ENCODE measurements at places on chromosomes 4 and X.

DNA sequence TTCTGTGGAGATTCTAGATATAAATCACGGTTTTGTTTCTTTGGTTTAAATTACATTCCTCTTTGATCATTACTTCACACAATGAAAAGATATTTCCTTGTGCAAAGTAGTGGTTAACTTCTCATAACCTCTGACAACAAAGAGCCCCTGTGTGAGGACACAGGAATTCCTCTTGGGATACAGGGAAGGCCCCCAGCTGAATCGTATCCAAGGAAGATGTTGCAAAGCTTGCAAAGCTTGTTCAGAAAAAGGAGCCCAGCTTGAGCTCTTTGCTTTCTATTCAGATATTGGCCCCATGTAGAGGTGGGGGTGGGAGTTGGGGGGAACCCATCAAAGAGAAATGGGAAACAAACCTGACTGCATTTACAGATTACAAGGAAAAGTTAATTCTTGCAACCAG lies 145.7 kb downstream of the RELL1 start:
- DNase-seq: no peak

DNA sequence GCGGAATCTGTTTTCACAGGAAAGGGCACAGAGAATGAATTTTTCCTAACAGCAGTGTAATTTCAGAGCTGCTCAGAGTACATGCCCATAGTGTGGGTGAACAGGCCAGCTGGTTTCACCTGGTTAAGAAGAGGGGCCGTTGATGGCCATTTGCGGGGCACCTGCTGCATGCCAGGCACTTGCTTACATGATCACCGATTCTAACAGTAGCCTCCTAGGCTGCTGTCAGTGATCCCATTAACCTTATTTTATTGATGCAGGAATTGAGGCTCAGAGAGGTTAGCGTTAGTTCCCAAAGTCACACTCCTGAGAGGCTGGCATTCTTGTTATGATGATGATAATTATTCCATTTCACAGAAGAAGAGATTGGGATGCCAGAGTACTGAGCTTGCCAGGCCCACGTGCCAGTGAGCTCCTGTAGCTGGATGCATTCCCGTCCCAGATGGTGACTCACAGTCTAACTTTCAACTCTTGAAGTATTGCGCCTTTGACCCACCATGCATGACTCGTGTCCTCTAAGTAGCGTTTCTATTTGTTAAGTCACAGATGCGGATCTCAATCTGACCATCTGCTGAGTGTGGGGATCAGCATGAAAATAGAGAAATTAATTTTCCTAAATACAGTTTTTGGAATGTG lies 76.5 kb downstream of the PSAPL1 start:
- no peak for DNase-seq

- DNase-seq: no peak
Observed at GRCh38 chr4:37561803-37562207, 124.4 kb downstream of the RELL1 start.

- no peak for DNase-seq
Observed at GRCh38 chrX:39158801-39159657, 357.8 kb downstream of the MID1IP1 start.

- no peak for DNase-seq
Observed at GRCh38 chr4:40264497-40264896, 67.7 kb downstream of the RHOH start.

DNA sequence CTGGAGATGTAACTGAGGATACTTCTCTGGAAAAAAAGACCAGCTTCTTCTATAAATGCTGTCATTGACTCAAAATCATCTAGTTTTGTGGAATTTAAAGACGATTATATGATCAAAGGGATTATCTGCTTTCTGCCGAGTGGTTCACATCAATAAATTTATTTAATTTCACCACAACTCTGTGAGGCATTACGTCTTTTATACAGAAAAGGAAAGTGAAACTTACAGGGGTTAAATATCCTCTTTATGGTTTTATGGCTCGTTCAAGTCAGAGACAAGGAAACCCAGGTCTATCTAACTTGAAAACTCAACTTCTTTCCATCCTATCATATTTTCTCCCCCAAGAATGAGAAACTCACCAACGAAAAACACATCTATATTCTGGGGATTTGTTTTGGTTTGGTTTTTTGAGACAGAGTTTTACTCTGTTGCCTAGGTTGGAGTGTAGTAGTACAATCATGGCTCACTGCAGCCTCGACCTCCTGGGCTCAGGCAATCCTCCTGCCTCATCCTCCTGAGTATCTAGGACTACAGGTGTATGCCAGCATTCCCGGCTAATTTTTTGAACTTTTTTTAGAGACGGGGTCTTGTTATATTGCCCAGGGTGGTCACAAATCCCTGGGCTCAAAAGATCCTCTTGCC lies 377.9 kb upstream of the EMCN start:
- DNase-seq: no peak

DNA sequence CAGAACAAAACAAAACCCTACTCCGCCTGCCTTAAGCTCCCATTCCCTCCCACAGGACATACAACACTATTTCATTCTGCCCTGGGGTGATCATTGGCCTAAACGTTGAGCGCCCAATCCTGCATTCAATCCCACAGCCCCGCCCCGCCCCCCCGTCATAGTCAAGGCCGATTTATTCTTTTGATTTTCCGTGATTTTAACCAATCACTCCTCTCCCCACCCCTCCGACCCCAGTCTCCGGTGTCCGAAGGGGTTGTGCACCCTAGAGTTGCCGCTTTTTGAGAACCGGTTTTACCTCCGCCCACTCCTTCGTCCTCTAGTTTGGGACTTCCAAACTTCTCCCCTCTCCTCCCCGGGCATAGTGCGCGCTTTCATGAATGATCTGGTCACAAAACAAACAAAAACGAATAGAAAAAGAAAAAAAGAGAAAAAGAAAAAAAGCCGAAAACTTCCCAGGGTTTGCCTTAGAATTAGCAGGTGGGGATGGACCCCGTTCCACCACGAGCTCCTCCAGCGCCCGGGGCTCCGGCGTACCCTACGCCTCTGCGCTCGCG lies 446 bp upstream of the UBE2A start:
- DNase-seq: no peak

DNA sequence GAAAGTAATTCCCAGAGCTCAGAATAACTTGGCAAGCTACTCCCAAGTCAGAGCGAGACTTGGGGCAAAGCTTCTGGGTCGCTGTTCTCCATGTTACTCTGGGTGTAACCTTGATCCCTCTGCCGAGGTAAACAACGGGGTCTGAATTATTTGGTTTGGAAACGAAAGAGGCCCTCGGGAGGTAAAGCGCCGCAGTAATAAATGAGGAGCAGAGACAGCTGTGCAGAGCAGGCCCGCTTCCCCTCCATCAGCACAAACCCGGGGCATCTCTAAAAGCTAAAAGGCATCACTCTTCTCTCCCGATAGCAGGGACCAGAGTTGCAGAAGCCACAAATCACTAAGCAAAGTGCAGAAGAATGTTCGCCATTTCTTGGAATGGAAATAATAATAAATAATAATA lies 561.5 kb downstream of the BCOR start:
- DNase-seq: no peak

- DNase-seq: no peak
Observed at GRCh38 chr4:111699165-111699564, 446.1 kb upstream of the FAM241A start.

DNA sequence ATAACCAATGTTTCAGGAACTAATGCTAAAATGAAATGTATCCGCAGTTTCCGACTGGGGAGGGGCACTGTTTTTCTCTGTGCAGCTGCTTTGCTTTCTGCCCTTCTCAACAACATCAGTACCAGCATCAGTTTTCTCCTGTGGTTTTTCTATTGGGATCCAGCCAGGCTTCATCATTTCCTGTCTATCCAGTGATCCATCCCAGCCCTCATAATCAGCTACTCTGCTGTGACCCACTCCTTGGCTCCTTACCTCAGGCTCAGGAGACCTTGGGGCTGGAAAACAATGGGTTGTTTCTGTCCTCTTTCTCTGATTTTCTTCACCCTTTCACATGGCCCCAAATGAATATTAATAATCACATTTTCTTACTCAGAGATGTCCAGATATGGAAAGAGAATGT lies 222.2 kb upstream of the DKK2 start:
- no peak for DNase-seq

GRCh38 chr4:113006632-113007031 lies 42.8 kb upstream of the ANK2 start:
- DNase-seq: no peak

- no peak for DNase-seq
Observed at GRCh38 chrX:1218286-1218685, 5.8 kb upstream of the CRLF2 start.

DNA sequence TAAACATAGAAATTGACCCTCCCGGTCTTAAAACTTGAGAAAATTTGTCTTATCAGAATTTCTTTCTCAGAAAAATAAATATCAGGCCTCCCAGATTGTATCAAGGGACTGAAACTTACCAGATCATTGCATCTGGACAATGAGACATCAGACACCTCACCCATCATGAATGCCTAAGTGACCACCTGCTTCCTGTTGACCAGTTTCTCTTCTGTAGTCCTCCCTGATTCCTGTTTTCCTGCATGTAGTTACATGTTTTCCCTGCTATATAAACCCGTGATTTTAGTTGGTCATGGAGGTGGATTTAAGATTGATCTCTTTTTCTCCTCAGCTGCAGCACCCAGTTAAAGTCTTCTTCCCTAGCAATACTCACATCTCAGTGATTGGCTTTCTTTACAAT lies 548.1 kb downstream of the PPP4R3C start:
- DNase-seq: no peak

GRCh38 chr4:152708796-152709195 lies 29.0 kb upstream of the TMEM154 start:
- DNase-seq: no peak

- no peak for DNase-seq
Observed at GRCh38 chr4:125758438-125758837, 443.7 kb downstream of the FAT4 start.

DNA sequence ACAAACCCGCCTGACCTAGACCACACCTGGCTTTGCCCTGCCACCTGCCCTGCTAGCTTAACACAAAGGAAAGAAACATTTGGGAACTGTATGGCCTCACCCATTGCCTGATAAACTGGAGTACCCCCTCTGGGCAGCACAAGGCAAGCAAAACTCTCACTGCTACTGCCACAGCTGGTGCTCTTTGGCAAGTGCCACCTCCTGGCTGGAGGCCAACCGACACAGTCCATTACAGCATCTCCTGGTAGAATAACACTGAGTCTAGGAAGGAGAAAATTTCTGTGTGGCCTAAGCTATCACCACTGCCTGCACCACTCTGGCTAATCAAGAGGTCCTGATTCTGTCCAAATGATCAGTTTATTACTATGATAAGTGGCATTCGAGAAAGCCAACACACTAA lies 18.9 kb upstream of the SPANXN3 start:
- no peak for DNase-seq

- DNase-seq: no peak
Observed at GRCh38 chrX:1012678-1013300, 199.7 kb downstream of the CRLF2 start.

- no peak for DNase-seq
Observed at GRCh38 chrX:73683236-73683859, 120.4 kb downstream of the CHIC1 start.

DNA sequence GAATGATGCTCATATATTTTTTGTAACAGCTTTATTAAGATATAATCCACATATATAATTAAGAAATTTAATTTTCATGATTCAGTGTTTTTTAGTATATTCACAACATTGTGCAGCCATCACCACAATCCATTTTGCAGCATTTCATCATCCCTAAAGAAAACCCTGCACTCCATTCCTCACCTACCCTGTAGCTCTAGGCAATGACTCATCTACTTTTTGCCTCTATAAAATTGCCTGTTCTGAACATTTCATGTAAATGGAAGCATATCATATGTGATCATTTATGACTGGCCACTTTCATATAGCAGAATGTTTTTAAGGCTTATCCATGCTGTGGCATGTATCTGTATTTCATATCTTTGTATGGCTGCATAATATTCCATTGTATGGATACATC lies 339.9 kb downstream of the MAPK10 start:
- no peak for DNase-seq

DNA sequence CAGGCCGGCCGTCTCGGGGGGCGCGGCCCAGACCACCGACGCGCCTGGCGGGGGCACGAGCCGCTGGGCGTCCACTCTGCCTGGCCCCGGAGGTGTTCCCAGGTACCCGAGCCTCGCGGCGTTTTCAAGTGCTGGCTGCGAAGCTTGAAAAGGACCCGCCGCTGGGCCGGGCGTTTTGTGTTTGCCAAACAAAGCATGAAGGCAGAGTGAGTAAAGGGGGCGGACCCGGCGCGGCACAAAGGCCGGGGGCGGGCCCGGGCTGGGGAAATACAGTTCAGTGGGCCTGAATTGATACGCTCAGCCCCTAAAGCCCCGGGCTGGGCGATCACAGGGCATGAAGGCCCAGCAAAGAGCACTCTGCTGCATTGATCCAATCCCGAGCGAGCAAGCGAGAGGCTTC lies 65.4 kb downstream of the SOX3 start:
- no peak for DNase-seq

GRCh38 chr4:104973708-104974107 lies 173.0 kb upstream of the TET2 start:
- no peak for DNase-seq

DNA sequence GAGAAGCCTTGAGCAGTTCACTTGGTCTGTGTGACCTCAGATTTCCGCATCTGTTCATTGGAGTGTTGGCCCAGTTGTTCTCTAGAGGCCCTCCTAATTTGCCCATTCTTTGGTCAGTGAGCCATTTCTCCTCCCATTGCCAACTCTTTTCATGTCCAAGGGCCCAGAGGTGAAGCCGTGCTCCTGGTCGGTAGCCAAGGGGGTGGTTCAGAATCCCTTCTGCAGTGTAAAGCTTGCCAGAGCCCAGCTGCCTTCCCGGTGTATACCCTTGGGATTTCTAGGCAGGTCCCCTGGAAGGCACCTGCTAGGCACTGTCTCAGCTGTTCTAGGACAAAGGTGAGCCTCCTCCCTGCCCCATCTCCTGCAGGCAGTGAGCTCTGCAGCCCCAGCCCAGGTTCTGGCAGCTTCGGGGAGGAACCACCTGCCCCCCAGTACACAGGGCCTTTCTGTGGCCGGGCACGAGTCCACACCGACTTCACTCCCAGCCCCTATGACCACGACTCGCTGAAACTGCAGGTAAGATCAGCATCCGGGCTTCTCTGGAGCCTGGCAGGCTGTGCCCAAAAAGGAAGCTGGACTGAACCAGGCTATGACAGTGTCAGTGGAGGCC lies 12.3 kb downstream of the SASH3 start:
- no peak for DNase-seq

DNA sequence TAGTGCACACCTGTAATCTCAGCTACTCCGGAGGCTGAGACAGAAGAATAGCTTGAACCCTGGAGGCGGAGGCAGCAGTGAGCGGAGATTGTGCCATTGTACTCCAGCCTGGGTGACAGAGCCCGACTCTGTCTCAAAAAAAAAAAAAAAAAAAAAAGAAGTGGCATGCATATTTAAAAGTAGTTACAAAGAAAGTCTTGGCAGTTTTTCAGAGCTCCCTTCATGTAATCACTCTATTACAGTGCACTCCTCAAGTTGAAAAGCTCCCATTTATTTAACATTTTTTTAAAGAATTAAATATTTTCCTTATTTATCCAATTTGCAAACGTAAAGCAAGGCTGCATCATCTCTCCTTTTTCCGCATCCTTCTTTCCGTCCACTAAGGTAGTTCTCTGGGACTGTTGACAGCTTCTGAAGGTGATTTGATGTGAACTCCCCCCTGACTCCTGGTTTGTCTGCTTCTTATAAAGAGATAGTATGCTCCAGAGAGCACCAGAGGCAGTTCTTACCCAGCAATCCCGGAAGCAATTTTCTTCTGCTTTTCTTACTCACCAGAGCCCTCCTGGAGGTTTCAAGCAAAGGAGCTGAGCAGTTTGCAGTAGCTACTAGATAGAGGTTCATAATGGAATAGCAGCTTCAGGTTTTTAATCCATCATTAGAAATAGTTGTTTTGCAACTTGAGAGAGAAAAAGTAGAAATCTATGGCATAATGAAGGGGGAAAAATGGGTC lies 151.0 kb downstream of the PALLD start:
- no peak for DNase-seq

All from T-helper 9 cell (primary cell).